ENCODE measurements at places on chromosomes 5 and 9.

GRCh38 chr9:104815851-104816565 lies 52.1 kb downstream of the NIPSNAP3B start:
- DNase-seq = no peak

DNA sequence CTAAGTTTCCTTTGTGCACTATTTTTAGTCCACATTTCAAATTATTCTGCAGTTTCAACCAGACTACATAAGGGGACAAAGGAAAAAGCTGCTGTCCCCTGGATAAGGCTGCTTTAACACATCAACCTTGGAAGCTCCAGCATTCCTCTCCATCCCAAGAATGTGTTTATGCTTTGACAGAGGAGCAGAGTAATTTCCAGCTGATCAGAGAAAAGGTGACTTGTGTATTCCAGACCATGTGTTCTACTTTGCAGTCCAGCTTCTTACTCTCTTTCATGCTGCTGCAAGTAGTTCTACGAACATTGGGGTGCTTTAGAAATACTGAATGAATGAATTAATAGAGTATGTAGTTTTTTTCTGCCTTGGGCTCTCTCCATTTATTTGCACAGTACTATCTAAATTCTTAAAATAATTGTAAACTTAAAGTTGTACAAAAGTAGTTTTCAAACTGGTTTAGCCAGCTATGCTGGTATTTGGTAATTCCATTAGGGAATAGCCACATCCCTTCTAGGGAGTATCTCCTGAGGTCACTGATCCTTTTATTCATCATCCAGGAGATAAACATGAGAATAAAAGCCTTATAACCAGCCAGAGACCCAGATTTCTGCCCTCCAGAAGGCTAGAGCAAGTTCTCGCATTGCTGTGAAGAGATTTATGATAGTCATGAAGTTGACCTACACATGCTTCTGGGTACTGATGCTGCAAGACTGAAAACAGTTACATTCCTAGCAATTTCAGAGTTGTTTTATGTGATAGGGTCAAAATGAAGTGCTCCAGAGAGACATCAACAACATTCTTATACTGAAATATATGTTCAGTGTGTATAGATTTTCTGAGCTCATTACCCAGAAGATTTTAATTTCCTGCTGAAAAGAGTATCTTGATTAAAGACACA lies 215.2 kb downstream of the COMMD10 start:
- no peak for DNase-seq

DNA sequence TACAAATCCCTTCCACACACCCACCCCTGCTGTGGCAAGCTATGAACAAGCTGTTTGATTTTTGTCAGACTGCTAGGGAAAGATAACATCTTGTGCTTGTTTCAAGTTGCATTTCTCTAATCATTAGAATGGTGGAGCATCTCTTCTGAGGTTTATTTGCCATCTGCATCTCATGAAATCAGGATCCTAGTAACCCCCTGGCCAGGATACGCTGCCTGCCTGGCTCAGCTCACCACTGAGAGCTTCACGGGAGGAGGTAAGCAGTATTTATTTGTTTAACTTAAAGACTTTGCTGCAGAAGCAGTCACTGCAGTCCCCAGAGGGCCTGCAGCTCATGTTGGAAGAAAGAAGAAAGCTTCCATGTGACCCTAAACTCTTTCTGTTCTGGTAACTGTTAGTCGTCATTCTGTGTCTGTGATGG lies 83.3 kb upstream of the CXCL14 start:
- DNase-seq = no peak

- peak; percentile 11 for DNase-seq
Observed at GRCh38 chr9:134811673-134812342, 68.8 kb upstream of the FCN2 start.

DNA sequence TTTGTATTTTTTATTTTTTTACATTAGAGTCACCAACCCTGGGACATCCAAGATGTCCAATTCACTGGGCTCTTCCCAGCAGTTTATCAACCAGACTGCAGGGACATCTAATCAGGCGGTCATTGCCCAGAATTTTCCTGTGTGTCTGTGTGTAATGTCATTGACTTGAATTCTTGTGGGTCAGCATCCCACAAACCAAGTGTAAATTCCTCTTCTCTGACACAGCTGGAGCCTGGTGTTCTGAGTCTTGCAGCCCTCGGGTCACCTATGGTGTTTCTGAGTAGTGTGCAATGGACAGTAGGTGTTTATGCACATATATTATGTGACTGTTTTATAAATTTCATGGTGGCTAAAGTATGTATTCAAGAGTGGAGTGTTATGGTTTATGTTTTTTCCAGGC lies 815.7 kb downstream of the SEMA5A start:
- peak; percentile 7 for DNase-seq

GRCh38 chr9:133734590-133735414 lies 3.4 kb downstream of the SARDH start:
- no peak for DNase-seq

GRCh38 chr5:149727336-149728035 lies 2.6 kb upstream of the PPARGC1B start:
- no peak for DNase-seq

DNA sequence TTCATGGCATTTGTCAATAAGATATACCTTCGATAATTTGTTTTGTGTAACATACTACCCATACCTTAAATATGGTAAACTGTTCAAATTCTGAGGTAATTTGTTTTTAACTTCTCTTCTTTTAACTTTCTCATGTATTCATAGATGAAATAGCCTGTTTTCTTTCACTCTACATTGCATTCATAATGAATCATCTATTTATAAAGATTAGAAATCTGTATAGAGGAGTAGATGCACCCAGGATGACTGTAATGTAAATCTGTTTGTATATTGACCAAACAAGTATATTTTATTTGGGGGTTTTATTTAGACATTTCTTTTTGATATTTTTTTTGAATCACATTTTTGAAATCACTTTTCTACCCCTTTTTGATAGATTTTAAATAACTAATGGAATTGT lies 144.6 kb downstream of the CD180 start:
- DNase-seq = no peak

DNA sequence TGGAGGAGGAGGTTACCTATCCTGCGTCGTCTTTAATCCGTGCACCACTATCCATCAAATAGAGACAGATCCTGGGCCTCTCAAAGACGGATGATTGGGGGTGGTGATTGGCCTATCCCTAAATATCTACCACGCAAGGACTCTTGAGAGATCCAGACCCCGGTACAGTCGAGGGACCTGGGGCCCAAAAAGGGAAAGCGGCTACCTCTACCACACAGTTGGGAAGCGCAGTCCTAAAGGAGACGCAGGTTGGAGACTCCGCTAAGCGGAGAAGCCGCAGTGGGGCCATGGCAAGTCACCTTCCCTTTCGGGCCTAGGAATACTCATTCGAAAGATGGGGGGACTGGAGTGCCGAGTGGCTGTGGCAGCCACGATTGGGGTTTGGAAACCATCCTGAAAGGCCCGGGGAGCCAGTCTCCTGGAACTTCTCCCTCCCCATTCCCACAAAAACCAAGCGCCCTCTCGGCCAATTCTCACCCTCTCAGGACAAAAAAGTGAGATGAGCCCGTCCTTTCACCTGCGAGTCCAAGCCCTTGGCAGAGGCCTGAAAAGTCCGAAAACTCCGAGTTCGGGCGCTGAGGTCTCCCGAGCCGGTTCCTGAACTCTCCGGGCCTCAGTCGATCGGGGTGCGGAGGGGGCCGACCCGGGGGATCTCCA lies 499 bp upstream of the FOXE1 start:
- DNase-seq = no peak

GRCh38 chr5:153299891-153300290 lies 190.6 kb upstream of the GRIA1 start:
- DNase-seq = no peak

DNA sequence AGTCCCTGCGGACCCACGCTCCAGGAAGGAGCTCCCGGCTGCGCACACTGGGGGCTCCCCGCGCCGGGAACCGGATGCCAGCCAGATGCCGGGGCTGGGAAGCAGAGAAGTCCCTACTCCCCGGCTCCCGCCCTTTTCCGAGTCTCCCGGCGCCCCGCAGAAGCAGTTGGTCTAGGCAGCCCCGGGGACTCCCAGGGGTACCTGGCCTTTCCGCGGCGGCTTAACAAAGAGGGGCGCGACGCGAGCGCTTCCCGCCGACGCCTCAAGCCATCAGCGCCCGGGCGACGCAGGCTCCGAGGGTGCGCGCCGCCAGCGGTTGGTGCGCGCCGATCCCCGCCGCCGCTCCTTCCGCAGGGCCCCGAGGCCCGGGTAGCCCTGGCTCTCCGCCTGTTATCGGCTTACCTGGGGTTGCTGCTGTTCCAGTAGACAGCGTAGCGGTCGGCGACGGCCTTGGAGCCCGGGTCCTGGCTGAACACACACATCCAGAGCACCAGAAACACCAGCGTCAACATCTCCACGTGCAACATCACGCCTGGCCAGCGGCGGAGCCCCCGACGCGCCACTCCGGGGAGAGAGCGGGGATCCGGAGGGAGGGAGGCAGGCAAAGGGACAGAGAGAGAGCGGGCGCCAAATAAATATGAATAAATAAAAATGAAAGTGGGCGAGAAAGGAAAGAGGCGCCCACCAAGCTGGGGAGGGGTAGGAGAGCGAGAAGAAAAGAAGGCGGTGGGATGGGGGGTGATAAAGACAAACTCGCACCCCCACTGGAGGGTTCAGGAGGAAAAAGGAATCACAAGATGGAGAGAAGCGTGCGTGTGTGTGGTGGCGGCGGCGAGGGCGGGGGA lies 428 bp downstream of the EFNA5 start:
- DNase-seq = peak; percentile 39

- no peak for DNase-seq
Observed at GRCh38 chr5:137876101-137876500, 8.4 kb downstream of the MYOT start.

- DNase-seq = no peak
Observed at GRCh38 chr5:139403418-139403786, 487 bp downstream of the SPATA24 start.

- DNase-seq = no peak
Observed at GRCh38 chr5:15577132-15577531, 77.2 kb downstream of the FBXL7 start.

DNA sequence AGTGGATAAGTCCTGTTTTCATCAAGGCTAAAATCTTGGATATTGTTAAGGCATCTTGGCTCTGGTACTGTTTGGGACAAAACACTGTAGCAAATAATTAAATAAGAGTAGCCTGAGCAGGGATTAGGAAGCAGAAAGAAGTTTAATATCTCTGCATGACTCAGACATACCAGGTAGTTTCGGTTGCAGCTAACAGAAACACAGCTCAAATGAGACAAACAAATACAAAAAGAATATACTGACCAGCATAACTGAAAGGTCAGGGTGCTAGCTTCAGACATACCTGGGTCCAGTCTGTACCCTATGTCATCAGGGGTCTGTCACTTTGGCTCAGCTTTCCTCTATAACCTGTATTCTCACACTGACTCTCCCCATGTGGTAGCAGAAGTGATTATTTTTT lies 156.4 kb upstream of the MAP3K1 start:
- no peak for DNase-seq

GRCh38 chr5:146595088-146595487 lies 79.1 kb upstream of the GPR151 start:
- DNase-seq = no peak

DNA sequence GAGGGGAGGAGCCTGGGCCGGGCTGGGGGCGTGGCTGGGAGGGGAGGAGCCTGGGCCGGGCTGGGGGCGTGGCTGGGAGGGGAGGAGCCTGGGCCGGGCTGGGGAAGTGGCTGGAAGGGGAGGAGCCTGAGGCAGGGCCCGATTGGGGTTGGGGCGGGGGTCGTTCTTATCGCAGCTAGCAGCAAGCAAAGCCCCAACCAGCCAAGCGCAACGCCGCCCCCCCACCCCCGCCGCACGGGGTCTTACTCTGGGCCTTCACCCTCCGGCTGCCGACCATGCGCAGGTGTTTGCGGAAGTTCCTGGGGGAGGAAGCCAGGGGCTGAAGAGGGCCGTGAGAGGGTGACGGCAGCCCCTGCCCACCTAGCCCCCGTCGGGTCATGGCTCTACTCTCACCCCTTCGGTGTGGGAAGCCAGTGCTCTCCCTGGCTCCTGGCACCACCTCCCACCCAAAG lies 5.0 kb downstream of the NSMF start:
- DNase-seq = peak; percentile 35

DNA sequence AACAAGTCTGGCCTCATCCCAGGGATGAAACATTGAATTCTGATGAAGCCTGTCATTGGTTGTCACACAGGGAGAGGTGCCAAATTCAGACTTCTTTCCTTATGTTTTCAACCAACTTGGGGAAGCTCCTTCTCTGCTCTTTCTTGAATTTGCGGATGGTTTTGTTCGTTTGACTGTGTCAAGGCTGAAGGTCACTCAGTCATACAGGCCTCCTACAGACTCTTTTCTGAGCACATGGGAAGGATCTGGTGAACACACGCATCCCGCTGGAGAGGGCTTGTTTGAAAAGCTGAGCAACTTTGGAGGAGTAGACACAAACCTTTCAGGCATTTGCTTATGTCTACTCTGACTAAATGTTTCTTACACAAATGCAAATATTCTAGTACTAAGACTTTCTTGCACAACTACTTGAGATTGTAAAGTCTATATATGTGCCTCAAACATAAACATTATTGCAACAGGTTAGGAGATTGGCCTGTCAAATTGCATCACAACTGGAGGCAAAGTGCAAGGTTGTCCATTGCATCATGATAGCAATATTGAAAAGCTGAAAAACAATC lies 151.5 kb upstream of the NR3C1 start:
- DNase-seq = no peak

GRCh38 chr5:155878991-155879575 lies 447.9 kb upstream of the SGCD start:
- DNase-seq = no peak

DNA sequence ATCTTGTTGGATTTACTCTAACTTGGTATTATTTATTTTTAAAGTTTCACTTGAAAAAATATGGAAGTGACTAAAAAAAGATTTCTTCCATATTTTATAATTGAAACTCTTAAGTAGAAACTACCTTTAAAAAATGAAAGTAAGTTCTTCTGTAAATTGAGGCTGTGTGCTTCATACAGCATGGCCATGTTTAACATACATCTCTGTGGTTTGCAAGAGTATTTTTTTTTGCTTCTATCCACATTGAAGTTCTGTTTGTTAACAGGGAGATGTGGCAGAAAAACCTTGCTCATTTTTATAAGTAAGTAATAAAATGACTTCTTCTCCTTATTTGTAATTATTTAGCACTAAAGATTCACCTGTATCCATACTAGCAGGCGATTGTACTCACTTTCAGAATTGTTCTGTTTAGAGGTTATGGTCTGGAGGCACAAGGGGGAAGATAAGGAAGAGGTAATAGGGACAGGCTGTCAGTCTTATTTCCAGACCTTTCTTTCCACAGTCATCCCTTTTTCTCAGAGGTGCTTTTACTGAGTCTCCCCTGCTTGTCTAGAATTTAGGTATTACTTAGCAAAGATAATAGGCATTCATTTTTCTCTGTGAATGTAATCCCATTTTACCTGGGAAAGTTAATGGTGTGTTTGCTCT lies 16.0 kb downstream of the FYB1 start:
- no peak for DNase-seq

GRCh38 chr9:86926145-86926544 lies 21.2 kb downstream of the GAS1 start:
- DNase-seq = no peak

DNA sequence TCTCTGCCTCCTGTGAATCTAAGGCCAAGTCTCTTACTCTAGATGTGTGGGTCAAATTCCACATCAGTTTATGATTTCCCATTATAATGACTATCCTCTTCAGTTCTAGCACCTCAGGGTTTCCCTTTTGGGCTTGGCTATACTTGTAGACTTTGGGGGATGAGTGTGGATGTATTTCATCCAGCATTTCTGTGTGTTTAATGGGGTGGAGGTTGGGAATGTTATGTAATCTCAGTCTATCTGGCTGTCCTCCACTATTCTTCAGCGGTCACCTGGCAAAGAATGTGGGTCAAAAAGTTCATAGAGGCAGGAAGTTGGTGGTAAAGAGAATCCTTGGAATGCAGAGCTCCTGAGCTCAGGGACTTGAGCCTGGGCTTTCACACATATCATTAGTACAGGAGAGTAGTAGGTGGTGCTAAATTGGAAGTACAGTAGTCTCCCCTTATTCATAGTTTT lies 64.9 kb downstream of the CFAP95 start:
- peak; percentile 84 for DNase-seq

All from urothelium cell line (cell line).